ENCODE measurements at places on chromosomes 12 and 14.

- DNase-seq = peak; percentile 28
Measured at GRCh38 chr12:57521525-57522010, 1.1 kb upstream of the MBD6 start.

DNA sequence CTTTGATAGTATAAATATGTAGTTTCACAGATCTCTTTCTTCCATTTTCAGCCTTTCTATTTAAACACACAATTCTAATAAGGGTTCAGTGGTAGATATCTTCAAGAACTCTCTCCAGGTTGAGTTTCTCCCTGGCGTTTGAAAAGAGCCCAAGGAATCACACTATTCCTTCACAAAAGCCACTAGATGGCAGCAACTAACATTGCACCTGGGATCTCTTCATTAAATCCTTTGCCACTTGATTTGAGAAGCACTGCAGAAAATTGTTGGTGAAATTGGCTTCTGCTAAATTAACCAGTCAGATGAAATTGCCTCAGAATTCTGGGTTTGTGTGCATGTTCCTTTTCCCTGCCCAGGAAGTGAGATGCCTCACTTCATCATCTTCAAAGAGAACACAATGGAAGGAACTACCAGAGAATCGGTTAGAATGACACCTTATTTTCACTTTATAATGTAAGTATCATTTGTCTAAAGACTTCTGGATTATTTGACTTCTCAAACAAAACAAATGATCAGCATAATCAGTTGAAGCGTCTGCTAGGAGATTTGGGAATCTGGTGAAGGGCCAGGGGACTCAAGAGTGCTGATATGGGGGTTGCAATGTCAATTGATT, 6.8 kb downstream of the CCDC198 start:
- no peak for DNase-seq

GRCh38 chr14:78788467-78789360, 618.5 kb downstream of the NRXN3 start:
- no peak for DNase-seq

GRCh38 chr14:22887260-22887989, 4.4 kb downstream of the REM2 start:
- no peak for DNase-seq

DNA sequence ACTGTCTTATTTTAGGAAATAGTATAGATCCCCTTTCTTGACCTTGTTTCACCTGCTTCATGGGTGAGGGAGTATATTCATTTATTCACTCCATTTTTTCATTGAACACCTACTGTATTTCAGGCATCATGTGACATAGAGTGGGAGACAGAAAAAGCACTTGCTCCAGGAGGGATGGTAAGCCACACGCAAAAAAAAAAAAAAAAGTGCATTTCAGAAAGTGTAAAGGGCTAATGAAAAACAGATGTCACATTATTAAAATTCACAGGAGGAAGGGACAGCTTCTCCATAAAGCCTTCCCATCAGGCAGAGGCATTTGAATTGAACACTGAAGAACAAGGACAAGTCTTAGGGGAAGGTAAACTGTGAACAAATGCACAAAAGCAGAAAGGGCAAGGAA, 7.5 kb downstream of the SLC8A3 start:
- DNase-seq = no peak

All from head of caudate nucleus (tissue), 42 donors.